Hematopoietic multipotent progenitor cell (in vitro differentiated cells): ENCODE measurements at places on chromosomes 3 and 15.

DNA sequence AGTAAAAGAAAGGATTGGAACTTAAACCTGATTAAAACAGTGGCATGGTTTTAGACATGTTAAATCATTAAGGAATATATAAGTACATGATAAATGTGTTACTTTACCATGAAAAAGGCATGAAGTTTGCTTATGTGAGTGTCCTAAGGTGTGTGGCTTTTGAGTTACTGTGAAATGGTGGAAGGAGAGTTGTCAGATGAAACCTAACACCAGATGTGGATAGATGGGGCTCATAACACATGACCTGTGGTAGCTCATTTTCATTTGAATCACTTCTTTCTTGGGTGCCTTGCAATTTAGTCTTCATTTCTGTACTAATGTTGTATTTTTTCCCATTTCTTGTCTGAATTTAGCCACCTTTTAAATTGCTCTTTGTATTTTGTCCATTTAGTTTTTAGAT, 13.0 kb downstream of the MEF2A start:
- DNase-seq, result no peak

DNA sequence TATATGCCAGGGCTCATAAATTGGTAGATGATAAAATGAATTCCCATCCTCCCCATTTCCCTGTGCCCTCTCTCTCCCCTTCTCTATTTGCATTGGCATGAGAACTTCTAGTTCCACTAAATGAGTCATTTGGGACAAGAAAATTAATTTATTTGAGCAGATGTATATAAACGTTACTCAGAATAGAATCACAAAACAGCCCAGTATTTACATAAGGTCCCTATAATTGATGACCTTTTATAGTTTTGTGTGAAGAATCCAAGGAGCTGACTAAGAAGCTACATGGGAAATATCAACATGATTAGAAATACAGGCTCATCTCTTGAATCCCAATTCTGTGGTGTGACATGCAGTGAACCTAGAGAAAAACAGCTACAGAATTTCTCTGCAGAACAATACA, 617.7 kb upstream of the NR2F2 start:
- no peak for DNase-seq

DNA sequence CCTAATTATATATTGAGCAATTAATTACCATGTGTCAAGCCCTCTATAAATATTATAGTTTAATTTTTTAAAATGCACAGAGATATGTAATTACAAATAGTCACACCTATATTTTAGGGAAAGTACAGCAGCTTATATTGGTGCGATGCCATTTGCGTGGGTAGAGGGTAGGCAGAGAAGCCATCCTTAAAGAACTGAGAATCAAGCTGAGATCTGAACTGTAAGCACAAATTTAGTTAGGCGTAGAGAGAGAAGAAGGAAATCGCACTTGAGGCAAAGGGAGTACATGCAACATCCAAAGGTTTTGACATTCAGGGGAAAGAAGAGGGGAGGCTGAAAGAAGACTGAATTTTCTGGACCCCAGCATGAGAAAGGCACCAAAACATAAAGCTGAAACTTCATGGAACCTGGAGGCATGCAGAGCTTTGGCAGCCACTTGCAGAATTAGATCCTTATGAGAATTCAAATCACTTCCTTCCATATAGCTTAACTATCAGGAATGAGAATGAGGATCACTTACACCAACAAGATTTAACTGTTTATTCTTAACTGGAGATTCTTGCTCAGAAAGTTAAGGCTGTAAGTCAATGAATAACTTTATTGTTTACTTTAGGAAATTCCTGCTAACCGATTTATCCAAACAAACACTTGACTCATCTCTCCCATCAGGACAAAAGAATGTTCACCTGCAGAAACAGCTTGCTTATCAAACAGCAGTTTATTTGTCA, 114.3 kb downstream of the TGFBR2 start:
- DNase-seq, result no peak

DNA sequence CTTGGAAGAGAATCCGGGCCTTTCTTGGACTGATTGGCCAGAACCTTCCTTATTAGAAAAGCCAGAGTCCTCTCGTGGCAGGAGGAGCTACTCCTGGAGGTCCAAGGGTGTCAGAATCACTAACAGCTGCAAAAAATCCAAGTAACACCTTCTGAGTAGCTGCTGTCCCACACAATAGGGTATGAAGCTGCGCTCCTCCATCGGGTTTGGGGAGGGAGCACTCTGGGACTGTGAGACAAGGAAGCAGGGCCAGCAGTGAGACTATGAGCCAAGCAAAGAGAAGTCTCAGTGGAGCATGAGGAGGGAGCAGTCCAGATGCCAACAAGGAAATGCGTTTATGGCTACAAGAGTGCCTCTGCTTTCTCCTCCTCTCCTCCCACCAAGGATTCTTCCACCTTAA, 21.7 kb downstream of the SEMA3G start:
- DNase-seq, result no peak

- no peak for DNase-seq
Observed at GRCh38 chr3:133573629-133574194, at the start of gene CDV3. CDV3 (plus strand) TSS chr3:133573686; CDS start chr3:133574045, 359 bp downstream.

GRCh38 chr15:96701443-96701842, 370.9 kb downstream of the NR2F2 start:
- no peak for DNase-seq

GRCh38 chr3:88713233-88713691, 394.2 kb upstream of the EPHA3 start:
- DNase-seq, result no peak

DNA sequence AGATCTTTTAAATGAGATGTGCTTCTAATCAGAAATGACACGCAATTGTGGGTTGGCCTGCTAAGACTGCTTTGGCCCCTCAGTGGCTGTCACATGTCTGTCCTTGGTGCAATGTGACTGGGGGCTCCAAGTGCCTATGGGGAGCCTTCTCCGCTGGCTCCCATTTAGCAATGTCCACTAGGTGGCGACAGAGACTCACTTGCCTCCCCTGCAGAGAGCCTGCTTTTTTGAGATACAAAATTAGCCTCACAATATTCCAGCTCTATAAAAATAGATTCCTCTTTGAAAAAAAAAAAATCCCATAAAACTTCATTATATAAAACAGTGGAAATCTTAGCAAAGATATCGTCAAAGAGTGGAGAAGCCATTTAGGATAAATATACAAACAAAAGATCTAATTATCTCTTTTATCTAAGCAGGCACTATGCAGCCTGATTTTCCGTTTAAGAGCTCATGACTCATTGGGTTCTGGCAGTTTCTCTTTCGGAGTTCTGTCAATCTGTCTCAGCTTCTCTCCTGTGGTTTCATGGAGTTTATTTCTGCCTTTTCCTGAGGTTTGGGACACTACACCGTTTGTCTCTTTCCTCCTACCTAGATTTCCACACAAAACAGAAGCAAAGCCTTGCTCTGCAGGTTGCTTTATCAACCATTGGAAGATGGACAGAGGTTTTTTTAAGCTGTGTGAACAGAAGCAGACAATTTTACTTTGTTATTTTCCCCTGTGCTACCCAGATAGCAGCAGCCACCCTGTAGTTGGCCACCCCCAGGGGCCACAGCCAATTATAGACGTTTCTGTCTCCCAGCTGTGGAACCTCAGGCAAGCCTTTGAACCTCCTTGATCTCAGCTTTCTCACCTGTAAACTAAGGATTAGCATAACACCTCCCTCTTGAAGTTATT, 68.4 kb upstream of the TNFAIP8L3 start:
- DNase-seq, result peak; percentile 85

DNA sequence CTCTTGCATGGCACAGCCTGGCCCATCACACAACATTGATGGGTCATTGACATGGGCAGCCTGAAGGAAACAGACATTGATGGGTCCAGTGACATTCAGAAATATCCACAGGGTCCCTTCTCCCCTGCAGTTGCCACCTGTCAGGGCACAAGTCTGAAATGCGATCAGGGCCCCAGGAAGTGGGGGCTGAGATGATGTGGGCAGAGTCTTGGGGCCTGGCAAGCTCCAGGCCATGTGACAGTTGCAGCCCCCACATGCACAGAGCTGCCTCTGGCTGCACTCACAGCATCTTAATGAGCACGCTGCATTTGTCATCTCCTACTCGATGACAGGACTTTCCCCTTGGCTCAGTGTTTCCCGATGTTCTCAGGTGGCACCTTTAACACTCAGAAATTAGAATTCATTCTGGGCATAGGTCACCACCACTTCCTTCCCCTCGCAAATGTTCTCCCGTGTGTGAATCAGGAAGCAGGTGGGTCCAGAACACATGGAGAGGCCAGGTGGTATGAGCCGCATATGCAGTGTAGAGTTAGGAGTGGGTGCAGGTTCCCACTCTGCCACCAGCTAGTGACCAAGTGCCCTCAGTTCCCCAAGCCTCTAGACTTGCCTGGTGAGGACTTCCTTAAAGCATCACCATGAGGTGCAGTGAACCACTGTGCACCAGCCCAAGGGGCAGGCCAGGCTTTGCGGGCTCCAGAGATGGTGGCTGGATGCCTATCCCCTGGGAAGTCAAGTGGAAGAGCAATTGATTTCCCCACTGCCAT, 1.6 kb upstream of the TXNRD3 start:
- DNase-seq, result peak; percentile 38

DNA sequence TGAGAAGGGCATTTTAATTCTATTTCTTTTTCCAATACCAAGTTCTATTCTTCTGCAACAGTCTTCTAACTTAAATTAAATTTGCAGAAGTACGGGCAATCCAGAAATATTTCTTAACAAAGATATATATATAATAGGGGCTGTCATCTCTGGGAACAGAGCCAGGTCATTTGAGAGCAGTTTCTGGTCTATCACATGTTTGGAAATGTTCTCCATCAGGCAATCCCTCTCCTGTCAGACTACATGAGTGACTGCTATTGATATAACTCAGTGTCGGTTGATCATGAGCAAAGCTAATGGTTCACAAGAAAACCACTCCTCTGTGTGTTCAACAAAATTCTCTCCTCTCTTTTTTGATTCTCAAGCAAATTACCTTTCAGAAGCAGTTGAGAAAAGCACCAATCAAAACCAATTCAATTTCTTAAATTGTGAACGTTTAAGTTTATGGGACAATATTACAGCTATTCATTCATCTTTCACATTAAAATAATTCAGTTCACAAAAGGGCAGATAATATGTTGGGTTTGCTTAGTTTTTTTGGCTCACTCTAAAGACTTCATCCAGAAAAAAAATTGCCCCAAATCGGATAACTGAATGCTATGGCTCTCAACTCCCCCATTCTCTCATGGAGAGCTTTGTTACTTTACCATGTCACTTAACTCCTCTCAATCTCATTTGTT, 152.9 kb upstream of the TGFBR2 start:
- DNase-seq, result no peak

GRCh38 chr15:73464602-73465001, 21.6 kb downstream of the REC114 start:
- DNase-seq, result no peak

GRCh38 chr15:91737151-91737818, 116.2 kb upstream of the SLCO3A1 start:
- DNase-seq, result no peak

DNA sequence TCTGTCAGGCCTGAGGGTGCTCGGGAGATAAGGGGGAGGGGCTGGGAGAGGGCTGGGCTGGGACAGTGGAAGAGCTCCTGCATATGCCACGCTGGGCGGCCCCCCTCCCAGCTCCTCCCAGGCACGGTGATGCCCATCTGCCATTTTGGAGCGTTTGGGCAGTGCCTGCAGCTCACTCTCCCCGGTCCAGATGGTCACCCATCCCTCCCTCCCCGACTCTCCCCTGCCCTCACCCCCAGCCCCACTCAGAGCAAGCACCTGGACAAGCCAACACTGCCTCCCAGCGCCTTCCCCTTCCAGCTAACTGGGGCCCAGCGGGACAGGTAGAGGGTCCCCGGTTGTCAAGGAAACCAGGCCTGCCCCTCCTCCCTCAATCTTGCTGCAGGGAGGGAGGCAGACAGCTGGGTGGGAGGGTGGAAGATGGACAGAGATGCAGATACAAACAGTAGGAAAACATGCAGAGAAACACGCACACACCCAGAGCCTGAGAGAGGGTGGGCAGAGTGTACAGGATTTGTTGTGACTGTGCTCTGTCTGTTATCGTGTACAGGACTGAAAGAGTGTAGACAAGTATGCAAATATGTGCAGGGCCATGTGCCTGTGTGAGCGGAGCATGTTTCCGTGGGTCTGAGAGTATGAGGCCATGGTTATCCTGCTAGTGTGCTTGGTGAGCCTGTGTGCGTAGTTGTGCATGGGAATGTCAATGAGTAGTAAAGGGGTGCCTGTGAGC, 17.5 kb upstream of the CORO2B start:
- DNase-seq, result no peak

GRCh38 chr3:4498446-4498845, 5.3 kb downstream of the ITPR1 start:
- no peak for DNase-seq

DNA sequence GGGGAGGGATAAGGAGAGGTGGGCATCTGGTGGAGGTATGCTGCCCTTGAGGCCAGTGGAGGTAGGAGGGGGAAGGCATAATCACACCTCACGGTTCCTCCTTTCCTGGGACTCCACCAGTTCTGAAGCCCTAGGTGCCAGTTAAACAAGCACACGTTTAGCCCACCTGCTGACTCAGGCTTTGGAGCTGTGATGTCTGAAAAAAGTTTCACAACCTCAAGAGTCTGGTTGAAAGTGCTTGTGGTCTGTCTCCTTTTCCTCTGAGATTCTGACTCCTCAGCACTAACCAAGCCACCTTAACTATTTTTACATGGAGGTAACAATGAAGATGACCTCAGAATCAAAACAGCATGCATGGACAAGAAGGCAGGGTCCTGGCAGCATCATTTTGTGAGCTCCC, 23.0 kb downstream of the HPS3 start:
- peak; percentile 20 for DNase-seq

DNA sequence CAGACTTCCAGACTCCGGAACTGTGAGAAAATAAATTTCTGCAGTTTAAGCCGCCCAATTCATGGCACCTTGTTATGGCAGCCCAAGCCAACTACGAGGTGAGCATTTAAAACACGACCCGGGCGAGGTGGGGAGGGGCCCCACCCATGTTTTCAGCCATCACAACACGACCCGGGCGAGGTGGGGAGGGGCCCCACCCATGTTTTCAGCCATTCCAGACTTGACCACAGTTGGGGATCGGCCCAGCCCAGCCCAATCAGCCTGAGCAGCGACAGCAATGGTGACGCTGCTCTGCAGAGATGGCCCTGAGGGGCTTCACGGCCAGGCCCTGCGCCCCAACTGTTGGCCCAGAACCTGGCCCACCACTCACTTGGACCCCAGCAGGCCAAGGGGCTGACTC, 93.1 kb downstream of the ATP10A start:
- no peak for DNase-seq

DNA sequence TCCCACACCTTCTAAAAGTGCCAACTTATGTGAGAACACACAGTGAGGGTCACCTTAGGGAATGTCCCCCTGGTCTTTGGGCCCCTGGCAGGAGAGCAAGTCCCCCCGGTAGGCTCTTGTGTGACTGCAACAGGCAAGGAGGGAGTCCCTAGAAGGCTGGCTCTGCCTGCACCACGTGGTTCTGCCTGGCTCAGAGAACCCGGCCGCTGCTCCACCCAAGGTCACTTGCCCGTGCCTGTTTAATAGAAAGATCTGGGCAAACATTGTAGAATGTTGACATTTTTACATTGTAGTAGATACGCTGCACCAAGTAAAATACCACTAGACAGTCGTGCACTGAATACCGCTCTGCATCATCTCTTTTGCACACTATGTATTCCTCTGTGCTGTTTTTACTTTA, 21.9 kb downstream of the GABRA5 start:
- DNase-seq, result no peak

GRCh38 chr3:13066834-13067233, 6.4 kb downstream of the IQSEC1 start:
- DNase-seq, result no peak

GRCh38 chr3:16487511-16488175, 25.9 kb downstream of the RFTN1 start:
- no peak for DNase-seq

- no peak for DNase-seq
Observed at GRCh38 chr15:100866386-100867330, 13.0 kb upstream of the ALDH1A3 start.
